ENCODE measurements at places on chromosomes 1 and 21.

GRCh38 chr21:40271164-40271563 is 403.9 kb downstream of the PCP4 start:
- DNase-seq, result no peak

DNA sequence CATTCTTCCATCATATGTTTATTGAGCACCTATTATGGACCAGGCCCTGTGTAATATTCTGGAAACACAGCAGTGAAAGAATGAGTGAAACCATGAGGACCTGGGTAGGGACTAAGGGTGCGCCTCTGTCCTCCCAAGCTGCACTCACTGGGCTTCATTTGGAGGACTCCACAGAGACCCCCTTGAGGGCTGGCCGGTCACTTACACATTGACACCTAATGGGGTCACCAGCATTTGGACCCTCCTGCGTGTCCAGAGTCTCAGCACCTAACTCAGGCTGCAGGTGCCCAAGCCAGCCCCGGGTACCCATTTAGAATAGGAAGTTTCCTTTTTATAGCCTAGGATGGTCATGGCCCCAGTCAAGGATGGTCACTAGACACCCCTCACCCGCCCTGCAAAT is 2.8 kb upstream of the FNDC5 start:
- DNase-seq, result no peak

DNA sequence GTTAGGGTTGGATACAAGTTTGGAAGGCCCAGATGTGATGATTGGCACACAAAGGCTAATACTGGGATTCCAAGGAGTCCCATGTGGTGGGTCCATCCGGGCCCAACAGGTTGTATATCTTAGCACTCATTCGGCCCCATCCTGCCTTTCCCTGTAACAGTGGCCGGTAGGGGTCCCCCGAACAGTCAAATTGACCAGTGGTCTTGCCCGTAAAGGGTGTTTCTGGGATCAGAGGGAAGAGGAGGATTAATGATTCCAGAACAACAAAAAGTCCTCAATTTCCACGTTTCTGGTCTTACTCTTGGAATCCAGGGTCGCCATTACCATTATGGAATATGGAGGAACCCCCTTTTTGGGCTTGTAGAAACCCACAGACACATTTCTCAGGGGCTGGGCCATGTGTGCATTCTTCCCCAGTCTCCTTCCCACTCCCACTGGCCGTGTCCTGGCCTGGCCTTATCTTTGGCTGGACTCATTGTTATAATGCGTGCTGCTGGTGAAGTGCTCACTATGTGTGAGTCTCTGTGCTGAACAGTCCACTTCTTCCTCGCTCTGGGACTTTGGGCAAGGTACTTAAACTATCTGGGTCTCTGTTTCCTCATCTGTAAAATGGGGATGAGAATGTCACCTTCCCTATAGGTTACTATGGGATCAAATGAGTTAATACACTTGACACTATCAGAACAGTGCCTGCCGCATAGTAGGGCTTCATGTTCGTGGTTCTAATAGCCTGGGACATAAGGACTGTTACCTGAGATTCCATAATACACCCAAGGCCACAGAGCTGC is 161.8 kb downstream of the DYRK1A start:
- no peak for DNase-seq

GRCh38 chr1:57464756-57465155 is 40.9 kb upstream of the DAB1 start:
- DNase-seq, result no peak

DNA sequence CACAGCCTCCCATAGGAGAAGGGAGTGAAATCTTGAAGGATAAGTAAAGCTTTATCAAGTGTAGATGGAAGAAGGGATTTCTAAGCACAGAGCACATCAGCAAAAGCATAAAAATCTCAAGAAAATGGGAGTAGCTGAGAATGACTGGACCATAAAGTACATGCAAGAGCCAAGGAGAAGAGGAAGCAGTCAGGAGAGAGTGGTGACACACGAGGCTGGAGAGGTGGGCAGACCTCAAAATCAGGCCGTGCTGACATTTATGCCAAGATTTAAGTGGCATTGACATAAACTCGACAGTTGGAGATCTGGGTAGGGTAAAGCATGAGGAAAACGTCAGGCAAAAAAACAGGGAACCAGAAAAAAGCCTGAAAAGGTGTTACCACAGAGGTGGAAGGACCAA is 62.3 kb downstream of the GFI1 start:
- DNase-seq, result no peak

DNA sequence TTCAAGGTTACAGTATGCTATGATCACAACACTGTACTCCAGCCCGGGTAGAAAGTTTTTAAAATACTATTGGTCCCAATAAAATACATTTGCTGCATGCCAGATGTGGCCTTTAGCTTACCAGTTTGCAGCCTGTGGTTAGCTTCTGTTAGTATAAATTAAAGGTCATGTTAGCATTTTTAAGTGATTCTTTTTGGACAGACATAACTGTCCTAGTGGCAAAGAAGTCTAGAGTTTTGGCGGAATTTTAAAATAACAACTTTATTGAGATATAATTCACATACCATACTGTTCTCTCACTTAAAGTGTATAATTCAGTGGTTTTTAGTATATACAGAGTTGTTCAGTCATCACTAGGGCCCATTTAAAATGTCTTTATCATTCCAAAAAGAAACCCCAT is 24.3 kb upstream of the TMEM39B start:
- DNase-seq, result no peak

GRCh38 chr1:7006996-7007871 is 222.0 kb downstream of the CAMTA1 start:
- DNase-seq, result no peak

GRCh38 chr1:199242147-199242546 is 603.3 kb downstream of the PTPRC start:
- no peak for DNase-seq

GRCh38 chr21:32949701-32950100 is 76.0 kb upstream of the OLIG2 start:
- DNase-seq, result no peak

DNA sequence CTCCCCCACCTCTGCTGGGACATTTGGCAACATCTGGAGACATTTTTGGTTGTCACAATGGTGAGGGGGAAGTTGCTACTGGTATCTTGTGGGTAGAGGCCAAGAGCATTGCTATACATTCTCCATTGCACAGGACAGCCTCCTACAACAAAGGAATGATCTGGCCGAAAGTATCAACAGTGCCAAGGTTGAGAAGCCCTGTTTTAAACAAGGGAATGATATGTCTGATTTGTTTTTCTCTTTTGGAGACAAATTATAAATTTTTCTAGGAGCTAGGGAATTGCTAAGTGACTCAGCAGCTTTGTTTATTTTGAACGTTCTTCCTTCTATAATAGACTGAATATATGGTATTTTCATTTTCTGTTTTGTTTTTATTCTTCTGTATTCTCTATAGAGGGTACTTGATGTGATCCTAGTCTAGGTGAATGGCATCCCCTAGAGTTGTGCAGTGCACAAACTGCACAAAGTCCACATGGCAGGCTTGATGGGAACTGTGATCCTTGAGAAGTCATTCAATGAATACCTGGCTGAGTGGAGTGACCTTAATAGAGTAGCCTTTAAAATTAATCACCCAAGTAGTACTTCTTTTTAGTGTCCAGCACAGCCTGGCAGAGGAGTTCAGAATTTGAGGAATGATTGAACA is 288.6 kb upstream of the USP24 start:
- no peak for DNase-seq

DNA sequence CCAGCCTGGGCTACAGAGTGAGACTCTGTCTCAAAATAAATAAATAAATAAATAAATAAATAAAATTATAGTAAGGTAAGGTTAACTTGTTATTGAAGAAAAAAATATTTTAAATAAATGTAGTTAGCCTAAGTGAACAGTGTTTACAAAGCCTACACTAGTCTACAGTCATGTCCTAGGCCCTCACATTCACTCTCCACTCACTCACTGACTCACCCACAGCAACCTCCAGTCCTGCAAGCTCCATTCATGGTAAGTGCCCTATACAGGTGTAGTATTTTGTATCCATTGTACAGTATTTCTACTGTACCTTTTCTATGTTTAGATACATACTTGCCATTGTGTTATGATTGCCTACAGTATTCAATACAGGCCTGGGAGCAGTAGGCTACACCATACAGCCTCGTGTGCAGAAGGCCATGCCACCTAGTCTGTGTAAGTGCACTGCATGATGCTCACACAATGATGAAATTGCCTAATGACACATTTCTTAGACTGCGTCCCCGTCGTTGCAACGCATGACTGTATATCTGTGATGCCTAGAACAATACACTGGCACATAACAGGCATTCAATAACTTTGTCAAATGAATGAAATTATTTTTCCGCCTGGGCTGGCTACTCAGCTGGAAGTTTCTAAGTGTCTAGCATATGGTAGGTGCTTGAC is 14.8 kb downstream of the KCNN3 start:
- no peak for DNase-seq

DNA sequence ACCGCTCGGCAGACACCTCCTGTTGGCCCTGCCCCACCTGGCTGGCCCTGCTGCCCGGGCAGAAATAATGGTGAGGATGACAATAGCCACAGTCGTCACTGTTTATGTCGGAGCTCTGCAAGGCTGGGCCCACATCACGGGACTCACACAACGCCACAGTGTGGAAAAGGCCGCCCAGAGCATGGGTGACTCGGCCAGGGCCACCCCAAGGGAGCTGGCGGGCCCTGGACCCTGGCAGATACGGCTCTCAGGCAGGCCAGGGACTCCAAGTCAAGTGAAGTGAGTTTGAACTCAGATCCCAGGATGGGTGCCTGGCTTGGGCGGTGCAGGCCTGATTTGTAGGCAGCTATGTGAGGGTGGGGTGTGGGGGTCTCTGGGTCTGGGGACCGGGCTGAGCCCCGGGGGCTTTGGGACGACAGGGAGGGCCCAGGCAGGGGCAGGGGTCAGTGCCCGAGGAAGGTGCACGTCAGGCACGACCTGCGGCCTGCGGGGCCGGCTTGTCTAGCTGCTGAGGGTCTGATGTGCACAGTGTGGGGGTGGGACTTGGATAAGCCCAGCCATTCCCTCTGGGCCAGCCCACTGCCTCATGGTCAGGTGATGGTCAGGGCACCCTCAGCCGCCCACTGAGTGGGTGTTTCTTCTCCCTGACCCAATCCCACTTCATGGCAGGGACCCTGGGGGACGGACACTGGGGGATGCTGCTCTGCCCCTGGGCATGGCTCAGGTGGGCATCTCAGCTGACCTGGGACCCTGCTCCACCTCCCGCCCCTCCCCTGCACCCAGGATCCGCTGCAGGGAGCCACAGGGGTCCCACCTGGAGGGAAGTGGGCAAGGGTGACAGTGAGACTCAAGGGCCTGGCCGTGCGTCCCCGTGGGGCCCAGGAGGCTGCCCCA is 1.0 kb downstream of the RNF223 start:
- no peak for DNase-seq

- no peak for DNase-seq
These were observed 56.8 kb downstream of the SLC30A10 start for GRCh38 chr1:219871427-219872057.

DNA sequence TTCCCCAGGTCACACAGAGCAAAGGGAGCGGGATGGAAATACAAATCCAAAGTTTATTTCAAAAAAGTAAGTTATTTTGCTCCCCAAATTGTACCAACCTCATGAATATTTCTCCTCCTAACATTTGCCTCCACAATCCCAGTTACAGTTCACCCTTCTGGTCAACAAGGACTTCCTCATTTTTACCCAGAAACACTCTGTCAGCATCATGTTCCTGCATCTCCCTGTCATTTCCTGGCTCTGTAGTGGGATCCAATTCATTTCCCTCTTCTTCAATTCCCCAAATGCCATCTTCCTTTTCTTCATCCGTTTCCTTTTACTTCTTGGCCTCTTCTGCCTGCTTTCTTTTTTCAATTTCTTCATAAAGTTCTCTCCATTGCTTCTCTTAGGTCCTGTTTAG is 32.0 kb upstream of the EPS15 start:
- no peak for DNase-seq

- no peak for DNase-seq
These were observed 204.0 kb upstream of the COA6 start for GRCh38 chr1:234169161-234169849.

DNA sequence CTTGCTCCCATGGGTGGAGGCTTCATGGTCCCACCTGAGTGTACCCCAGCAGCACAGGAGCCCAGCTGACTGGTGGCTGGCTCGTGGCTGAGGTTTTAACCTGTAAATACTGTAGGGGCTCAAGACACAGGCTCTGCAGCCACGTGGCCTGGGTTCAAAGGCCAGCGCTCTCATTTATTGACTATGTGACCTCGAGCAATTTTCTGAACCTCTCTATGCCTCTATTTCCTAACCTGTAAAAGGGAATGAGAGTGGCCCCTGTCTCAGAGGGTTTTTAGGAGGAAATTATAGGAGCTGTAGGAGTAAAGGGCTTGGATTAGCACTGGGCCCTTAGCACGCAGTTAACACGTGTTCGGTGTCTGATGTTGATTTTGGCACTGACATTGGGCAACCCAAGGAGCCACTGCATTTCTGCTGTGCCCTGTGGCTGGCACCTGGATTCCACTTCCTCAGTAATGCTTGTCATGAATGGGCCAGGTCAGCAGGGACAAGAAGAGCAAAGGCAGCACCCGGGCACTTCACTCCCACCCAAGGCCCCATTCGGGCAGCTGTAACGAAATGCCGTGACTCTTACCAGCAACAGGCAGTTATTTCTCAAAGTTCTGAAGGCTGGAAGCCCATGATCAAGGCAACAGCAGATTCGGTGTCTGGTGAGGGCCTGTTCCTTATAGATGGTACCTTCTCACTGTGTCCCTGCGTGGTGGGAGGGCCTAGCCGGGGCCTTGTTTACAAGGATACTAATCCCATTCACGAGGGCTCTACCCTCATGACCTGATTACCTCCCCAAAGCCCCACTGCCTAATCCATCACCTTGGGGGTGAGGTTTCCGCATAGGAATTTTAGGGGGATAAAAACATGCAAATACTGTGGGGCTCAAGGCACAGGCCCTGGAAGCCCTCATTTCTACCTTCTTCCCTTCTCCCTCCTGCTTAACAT is 25.2 kb downstream of the ARHGEF10L start:
- no peak for DNase-seq

- no peak for DNase-seq
These were observed 104.8 kb downstream of the HLX start for GRCh38 chr1:220983877-220984635.

GRCh38 chr1:201137579-201138310 is 10.8 kb upstream of the ASCL5 start:
- no peak for DNase-seq

- DNase-seq, result no peak
These were observed 2.1 kb downstream of the MROH7 start for GRCh38 chr1:54643736-54644135.

DNA sequence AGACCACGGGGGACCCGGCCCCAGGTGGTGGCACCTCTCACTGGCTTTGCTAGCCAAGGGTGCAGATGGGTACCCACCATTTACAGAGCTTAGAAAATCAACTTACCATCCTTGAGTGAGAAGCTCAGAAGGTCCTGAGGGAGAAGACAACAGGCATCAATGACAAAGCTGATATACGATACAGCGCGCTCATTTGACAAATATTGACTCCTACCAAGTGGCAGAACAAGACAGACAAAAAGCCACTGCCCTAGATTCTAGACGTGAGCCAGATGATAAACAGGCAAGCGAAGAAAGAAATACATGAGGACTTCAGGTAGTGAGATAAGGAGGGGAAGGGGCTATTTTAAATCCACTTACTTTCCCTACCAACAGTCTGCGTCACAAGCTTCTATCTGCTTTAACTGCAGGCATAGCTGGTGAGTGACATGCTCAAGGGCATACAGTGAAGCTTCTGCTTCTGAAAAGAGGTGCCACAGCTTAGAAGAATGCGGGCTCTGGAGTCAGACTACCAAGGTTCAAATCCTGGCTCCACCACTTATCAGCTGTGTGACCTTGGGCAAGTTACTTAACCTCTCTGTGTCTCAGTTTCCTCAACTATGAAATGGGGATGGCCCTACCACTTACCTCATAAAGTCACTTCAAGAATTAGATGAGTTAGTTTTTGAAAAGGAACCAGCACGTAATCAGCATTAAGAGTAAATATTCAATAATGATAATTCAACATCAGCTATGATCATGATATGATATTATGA is 29.1 kb downstream of the TMCO4 start:
- no peak for DNase-seq
